ENCODE measurements at places on chromosomes 16 and 17. TPM values are rescaled to one million over a fixed set of nuclear protein-coding genes. Genes with fewer than 3 reads are reported as not detected.

CPHXL2 gene
- total RNA-seq = not detected

- H3K27me3 ChIP-seq = peaks cover 24% of the 10 kb centered on the region
- DNase-seq = no peak
- no peaks in the 10 kb centered on the region for H3K36me3 ChIP-seq
- no peak overlapping the region for H3K4me3 ChIP-seq
- no peaks in the 10 kb centered on the region for H3K4me1 ChIP-seq
Measured at GRCh38 chr16:87263418-87264052, 53.7 kb downstream of the C16orf95 start.

GRCh38 chr16:13397126-13397525, 495.7 kb downstream of the SHISA9 start:
- H3K36me3 ChIP-seq = no peaks in the 10 kb centered on the region
- no peaks in the 10 kb centered on the region for H3K4me1 ChIP-seq
- H3K27ac ChIP-seq = no peak overlapping the region

GRCh38 chr16:12207939-12208338, 231.4 kb downstream of the SNX29 start:
- H3K27ac ChIP-seq = no peak overlapping the region
- no peak overlapping the region for H3K4me3 ChIP-seq
